ENCODE measurements at places on chromosomes 12 and 14. TPM values are rescaled to one million over a fixed set of nuclear protein-coding genes. Genes with fewer than 3 reads are reported as not detected.

HRK gene
- 0.86 TPM for total RNA-seq

CAMKK2 gene
- 18.2 TPM for total RNA-seq

LAG3 gene
- 1.5 TPM for total RNA-seq

TMEM179 gene
- total RNA-seq = 0.54 TPM

TRIAP1 gene
- total RNA-seq = 72.4 TPM

LMO3 gene
- not detected for total RNA-seq

LPAR5 gene
- 0.85 TPM for total RNA-seq

All from A549 treated with ZK216348 at 1 μM for 4 hours (cell line).